Activated CD4-positive, alpha-beta T cell treated with anti-CD3 and anti-CD28 coated beads, Interleukin-2, amount 50 U/mL, for 16 hours (primary cell): ENCODE measurements at places on chromosomes 13 and 19.

DNA sequence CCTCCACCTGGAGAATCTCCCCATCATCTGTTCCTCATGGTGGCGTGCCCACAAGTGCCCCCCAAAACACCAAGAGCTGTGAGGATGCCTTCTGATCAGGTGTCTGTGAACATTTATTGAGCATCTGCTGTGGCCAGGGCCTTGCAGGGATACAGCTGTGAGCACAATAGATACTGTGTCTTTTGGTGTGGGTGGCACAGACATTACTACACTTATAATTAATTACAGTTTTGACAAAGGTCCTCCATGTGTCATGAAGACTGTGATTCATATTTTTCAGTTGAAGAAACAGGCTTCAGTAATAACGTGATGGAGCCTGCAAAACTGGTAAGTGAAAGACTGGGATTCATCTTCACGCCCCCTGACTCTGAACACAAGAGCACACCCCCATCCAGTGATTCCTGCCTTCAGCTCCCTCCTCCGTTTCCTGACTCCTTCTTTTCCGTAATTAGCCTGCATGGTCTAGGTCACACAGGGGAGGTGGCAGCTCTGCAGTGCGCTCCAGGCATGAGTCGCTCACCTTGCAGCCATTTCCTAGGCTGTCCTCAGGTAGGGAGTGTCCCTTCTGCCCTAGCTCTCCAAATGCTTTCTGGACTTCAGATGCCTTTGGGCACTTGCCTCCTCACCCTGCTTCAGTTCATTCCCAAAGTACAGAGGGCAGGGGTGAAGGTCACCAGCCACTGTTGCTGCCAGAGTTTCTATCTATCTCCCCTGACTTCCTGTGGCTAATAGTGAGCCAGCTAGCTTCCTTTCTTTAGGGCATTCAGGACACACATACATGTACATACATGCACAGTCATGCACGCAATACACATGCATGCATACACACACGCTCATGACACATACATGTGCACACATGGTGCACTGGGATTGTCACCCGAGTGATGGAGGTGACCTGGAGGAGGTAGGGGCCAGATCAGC is 66.5 kb downstream of the SIAH3 start:
- DNase-seq = no peak

DNA sequence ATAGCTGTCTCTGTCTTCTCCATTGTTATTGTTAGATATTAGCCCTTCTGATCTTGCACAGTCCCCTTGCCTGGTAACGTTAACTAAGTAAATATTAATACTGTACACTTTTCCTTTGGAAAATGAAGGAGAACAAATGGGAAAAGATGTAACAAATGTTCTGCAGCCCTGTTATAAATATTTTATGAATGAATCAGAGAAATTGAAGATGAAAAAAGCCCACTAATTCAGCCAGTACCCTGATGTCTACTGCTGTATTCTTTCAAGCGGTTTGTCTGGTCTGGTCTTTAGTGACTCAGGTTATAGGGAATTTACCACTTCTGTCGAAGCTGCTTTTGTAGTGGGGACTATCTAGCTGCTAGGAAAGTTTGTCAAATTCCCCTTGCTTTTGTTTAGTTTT is 121.0 kb downstream of the COG6 start:
- DNase-seq = peak; percentile 20

DNA sequence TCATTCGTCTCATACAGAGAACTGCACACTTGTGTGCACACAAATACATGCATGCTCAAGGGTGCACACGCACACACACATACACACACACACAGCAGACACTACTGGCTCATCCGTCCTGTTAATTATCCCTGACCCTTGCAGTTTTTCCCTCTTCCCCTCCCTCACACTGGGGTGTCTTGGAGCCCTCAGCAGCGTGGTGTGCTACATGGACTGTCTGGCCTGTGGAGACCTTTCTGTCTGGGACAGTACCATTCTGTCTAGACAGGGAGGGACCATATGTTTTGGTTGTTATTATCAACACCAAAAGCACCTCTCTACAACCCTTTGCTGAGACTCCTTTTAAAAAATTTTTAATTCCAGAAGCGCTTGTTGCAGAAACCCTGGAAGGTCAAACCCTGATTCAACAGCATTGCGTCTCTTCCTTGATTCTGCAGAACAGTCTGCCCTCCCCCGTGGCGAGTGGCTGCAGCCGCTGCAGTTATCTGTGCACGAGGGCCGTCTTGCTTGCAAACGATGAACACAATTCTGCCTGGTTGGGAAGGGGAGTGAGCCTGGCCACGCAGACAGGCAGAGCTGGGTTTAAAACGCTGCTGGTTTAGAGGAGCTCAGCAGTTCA is 374.0 kb downstream of the IRS2 start:
- no peak for DNase-seq

DNA sequence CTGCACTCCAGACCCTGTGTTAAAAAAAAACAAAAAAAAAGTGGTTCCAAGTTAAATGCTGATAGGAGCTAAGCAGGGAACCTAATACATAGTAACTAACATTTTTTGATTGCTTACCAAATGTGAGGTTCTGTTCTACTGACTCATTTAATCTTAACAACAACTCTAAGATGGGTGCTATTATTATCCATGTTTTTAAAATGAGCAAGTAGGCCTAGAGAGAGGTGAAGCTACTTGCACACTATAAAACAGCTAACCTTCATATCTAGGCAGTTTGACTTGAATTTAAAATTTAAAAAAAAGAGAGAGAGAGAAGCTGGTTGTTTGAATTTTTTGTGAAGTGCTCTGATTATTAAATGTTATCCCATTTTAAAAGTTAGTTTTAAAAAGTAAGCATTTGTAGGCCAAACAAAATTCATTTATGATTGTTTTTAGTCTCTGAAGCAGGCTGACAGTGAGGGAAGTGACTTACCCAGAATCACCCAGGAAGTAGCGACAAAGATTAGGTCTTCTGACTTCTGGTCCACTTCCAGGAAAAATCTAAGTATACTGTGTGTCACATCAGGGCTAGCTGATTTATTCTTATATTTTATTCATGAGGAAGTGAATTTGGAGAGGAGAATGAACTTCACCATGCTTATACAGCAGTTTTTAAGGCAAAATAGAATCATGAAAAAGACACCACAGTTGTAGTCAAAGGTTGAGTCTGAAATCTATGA is 2.4 kb downstream of the SIGLECL1 start:
- DNase-seq = peak; percentile 60

DNA sequence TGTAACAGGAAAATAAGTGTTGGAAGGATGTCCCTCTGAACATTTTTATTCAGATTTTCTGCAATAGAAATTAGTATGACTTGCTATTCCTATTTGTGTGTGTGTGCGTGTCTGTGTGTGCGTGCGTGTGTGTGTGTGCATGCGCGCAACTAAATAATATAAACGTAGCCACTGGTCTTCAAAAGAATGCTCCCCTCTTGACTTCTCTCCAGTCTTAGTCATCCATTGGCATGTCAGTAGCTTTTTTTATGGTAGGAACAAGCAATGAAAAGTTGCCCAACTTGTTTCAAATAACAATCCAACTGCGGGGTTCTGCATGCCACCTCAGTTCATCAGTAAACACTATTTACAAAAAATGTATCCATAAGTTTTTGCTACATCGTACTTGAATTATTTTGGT is 249.6 kb downstream of the GPC6 start:
- no peak for DNase-seq

DNA sequence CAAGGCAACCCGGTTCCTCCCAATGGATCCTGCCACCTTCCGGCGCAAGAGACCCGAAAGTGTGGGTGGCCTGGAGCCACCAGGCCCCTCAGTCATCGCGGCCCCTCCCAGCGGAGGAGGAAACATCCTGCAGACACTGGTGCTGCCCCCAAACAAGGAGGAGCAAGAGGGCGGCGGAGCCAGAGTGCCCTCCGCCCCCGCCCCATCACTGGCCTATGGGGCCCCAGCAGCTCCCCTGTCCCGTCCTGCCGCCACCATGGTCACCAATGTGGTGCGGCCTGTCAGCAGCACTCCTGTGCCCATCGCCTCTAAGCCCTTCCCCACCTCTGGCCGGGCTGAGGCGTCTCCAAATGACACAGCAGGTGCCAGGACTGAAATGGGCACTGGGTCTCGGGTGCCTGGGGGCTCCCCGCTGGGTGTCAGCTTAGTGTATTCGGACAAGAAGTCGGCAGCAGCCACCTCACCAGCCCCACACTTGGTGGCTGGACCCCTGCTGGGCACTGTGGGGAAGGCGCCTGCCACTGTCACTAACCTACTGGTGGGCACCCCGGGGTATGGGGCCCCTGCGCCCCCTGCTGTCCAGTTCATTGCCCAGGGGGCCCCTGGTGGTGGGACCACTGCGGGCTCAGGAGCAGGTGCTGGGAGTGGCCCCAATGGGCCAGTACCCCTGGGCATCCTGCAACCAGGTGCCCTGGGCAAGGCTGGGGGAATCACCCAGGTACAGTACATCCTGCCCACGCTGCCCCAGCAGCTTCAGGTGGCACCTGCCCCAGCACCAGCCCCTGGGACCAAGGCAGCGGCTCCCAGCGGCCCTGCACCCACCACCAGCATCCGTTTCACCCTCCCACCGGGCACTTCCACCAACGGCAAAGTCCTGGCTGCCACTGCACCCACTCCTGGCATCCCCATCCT is 11.2 kb upstream of the PRR19 start:
- no peak for DNase-seq

DNA sequence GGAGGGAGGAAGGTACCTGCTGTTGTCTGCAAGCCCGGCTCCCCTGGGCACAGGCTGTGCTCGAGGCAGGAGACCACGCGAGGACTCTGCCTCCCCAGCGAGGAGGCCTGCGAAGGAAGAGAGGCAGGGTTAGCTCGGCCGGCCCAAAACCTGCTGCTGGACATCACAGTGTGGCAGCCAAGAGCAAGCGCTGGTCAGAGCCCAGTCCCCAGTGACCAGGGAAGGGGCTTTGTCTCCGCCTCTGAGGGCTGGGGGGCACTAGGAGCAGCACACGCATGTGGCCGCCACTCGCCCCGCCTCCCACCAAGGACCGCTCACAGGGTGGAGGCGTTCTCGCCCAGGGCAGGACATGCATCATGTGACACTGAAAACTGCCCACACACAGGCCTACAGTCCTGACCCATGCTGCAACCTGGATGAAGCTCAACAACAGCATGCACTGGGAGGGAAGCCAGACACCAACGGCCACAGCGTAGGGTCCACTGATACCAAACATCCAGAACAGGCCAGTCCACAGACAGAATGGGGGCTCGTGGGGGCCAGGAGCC is 8.5 kb downstream of the MIER2 start:
- no peak for DNase-seq

- DNase-seq = no peak
These were observed 86.0 kb downstream of the ATP11A start for GRCh38 chr13:112775791-112776279.

DNA sequence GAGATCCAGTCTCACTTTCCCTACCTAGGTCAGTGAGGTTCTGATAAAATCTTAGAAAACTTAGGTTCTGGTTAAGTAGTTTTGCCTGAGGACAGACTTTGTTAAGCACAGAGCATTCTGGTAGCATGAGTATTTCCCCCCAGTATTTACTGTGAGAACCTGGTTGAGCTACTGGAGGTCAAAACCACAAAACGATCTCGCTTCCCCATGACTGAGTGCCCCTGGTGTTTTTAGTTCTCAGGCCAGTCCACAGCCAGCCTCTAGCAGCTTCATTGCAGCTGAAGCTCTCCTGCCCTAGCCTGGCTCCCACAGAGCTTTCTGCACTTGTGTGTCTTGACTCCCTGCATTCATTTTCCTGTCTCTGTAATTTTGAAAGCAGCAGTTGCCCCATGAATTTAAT is 1138.2 kb downstream of the UQCRFS1 start:
- no peak for DNase-seq

DNA sequence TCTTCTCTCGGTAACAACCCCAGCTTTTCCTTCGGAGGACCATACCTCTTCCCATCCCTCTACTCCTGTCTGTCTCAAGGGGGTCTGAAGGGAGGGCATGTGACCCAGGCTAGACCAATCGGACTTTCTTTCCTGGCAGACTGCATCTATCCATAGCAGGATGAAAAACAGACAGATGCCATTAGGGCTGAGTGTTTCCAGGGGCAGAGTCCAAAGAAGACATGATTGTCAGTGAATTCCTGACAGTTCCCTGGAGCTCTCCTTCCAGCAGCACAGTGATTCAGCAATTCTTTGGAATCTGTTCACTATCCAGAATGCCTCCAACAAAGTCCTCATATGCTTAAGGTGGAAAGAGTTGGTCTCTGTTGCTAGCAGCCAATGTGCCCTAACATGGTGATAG is 189.8 kb downstream of the KCTD12 start:
- no peak for DNase-seq

DNA sequence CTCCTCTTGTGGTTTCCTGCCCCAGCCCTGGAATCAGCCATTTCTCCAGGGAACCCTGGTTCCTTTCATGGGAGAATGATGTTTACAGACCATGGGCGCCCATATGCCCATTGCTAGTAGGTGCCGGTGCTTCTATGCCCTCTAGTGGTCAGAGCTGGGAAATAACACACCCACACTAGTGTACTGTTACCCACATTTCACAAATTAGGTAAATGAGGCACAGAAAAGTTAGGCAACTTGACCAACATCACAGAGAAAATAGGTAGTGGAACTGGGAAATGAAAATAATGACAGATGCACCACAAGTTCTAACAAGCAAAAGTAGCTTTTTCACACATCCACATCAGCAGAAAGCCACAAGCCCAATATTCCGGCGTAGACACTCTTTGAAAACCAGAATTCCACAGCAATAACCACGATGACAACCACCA is 1.3 kb upstream of the CEACAM3 start:
- peak; percentile 70 for DNase-seq

GRCh38 chr19:29485293-29485692 is 40.5 kb upstream of the VSTM2B start:
- DNase-seq = no peak

GRCh38 chr19:38851622-38852230 is 1.9 kb upstream of the HNRNPL start:
- DNase-seq = peak; percentile 94

- DNase-seq = no peak
These were observed 28.4 kb downstream of the TMTC4 start for GRCh38 chr13:100646030-100646673.

GRCh38 chr13:94632226-94632980 is 30.7 kb downstream of the GPR180 start:
- no peak for DNase-seq

GRCh38 chr19:19278315-19278714 is 5.2 kb upstream of the TM6SF2 start:
- DNase-seq = no peak

- no peak for DNase-seq
These were observed 8.1 kb upstream of the PIK3R2 start for GRCh38 chr19:18144906-18145305.

GRCh38 chr13:77105051-77105450 is 78.1 kb upstream of the FBXL3 start:
- no peak for DNase-seq

DNA sequence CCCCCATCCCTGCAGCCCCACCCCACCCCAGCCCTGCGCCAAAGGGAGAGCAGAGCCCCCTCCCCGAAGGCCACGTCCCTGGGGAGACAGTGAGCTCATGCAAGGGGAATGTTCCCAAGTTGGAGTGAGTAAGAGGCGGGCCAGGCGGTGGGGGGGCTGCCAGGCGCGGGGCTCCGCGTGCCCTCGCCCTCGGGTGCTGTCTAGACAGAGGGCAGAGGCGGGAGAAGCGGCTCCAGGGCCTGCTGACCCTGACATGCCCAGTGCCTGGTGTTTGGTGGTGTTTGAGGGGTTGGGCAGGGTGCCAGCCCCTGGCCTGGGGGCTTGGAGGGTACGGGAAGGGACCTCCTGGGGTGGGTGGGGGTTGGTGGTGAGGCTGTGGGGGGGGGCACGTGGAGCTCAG is 1.0 kb downstream of the FSTL3 start:
- DNase-seq = no peak
